HEK293T (cell line): ENCODE measurements at places on chromosomes 2 and 18.

DNA sequence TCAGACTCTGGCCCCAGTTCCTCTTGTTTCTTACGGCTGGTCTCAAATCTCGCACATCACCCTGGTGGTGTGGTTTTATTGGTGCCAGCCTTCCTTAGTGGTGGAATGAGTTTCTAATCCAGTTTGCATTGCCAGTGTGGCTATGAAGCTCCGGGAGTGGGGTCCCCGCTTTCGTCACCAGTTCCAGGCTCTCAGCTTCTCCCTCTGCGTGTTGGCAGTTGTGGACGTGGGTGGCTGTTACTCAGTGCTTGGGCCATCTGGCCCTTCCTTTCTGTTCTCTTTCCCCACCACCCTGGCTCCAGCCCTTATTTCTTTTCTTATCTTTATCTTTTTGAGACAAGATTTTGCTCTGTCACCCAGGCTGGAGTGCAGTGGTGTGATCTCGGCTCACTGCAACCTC, 30.1 kb downstream of the EFR3B start:
- DNase-seq: no peak

- DNase-seq: no peak
Observed at GRCh38 chr2:161983331-161983651, 90.7 kb downstream of the DPP4 start.

DNA sequence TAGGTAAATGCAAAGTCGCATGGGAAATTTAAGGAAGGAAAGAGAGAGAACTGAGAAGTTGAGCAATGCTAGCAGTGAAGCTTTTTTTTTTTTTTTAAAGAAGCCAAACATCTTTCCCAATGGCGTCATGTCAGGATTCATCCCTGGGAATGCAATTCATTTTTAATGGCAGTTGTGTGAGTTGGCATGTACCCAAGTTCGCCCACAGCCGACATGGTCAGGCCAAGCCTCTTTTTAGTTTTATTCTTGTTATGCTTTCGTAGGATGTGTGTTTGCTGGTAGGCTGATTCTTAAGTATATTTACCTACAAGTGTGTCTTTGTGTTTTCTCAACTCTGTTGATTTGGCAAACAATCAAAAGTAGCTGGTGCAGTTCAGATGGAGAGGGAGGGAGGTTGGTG, 127.6 kb upstream of the ITGA6 start:
- DNase-seq: no peak

DNA sequence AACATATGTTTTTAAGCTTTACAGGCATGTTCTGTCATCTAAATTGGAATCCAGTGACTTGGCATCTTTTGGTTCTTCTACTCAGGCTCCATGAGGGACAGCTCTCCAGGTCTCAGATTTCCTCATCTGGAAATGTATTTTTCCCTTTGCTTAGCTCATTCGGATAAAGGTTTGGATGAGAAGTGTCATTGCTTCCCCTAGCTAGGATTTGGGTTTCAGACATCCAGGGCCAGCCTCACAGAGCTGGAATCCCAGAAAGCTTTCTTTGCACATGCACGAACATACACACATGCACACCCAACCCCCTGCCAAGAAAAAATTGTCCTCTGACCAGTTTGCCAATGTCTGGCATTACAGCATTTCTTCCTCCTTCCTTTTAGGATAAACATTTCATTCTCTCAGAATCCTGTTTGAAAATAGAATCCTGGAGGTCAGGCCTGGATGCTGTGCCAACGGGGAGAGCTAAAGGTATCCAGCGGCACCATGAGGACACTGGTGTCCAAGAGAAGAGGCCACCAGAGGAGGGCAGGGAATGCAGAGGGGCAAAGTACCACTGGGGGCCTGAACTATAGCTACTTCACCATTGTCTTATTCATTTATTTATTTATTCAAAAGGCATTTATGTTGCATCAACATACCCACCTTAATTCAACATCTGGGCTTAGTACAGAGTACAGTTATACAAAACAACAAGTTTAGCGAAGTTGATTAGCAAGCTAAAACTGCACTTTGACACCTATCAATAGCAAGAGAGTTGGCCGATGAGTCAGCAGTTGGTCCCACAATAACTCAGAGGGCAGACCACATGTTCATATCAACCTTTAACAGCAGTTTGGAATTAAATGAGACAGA, 97.9 kb upstream of the ATL2 start:
- DNase-seq: no peak

GRCh38 chr2:22442051-22442450, 942.9 kb upstream of the KLHL29 start:
- DNase-seq: no peak

DNA sequence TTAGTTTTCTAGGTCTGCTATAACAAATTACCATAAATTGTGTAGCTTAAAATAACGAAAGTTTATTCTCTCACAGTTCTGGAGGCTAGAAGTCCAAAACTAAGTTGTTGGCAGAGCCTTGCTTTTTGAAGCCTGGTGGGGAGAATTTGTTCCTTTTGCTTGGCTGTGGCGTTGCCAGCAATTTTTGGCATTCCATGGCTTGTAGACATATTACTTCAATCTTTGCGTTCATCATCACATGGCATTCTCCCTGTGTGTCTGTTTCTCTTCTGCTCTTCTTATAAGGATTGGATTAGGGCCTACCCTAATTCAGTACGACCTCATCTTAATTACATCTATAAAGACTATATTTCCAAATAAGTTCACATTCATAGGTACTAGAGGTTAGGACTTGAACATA, 217.7 kb downstream of the MBD5 start:
- DNase-seq: no peak
